ENCODE measurements at places on chromosomes 7 and 10.

DNA sequence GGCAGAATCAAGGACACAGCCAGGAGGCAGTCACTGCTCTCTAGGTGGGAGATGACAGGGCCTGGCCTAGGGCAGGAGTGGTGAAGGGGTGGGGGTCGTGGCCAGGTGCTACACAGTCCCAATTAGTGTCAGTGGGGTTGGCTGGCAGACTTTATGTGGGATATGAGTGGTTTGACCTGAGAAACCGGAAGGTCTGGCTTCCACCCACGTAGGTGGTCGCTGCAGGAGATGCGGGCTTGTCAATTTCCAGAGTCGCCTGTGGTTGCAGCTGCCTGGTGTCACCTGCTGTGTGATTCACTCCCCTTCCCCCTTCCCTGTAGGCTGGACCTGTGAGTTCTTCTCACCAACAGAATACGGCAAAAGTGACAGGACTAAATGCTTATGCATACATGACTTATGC is 124.3 kb downstream of the KLF6 start:
- DNase-seq: no peak

GRCh38 chr7:25234336-25234735 is 6.0 kb upstream of the NPVF start:
- no peak for DNase-seq

GRCh38 chr7:133529861-133530260 is 277.0 kb downstream of the EXOC4 start:
- no peak for DNase-seq

GRCh38 chr7:29647020-29647654 is 83.5 kb downstream of the PRR15 start:
- DNase-seq: peak; percentile 65

GRCh38 chr7:118114175-118114574 is 69.8 kb upstream of the LSM8 start:
- no peak for DNase-seq

DNA sequence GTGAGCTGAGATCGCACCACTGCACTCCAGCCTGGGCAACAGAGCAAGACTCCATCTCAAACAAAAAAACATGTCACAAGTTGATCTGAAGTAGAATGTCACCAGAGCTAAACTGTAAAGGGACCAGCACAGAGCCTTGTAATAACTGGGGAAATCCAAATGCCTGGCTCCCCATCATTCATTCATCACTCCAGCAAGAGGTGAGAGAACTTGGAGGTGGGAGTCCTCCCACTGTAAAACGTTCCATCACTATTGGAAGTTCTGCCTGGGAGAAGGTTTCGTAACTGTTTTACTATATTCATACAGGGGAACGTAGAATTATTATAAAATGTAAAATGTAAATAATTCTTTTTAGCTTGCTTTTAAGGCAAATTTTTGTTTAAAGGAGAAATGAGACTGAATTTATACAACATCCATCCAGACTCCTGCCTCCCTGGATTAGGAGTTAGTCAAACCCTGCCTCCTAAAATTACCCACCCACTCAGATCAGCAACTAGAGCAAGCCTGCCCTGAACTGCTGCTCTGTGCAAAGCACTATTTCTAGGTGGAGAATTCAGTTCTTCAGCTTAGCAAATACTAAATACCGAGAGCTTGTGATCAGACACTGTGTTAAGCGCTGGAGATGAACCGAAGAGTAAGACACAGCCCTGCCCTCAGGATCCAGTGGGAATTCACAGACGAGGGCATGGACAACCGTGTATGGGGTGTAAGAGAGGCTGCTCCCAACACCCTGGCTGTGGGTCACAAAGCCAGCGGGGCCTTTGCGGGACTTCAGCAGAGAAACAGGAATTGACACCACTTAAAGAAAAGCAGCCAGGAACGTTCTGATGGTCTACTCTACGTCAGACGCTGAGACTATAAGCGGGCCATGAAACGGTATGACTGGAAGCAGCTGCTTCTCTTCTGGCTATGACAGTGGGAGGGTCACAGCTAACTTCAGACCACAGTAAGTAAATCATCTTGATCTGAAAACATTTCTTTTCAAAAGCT is 208.3 kb downstream of the ZMYND11 start:
- no peak for DNase-seq

DNA sequence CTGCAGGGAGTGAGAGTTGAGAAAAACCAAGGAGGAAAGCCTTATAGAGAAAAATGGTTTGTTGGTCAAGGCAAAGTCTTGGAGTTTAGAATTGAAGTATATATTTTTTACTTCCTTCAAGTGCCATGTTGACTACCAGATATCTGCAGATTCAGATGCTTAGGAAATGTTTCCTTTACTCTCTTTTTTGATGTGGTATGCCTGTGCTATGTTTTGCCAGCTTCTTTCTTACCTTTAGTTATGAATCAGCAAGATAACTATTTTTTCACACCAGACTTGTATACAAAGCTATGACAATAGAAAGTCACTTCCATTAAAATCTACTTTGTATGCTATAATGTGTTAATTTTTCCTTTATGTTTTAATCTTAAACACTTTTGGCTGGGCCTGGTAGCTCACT is 3.6 kb downstream of the R3HCC1L start:
- no peak for DNase-seq

- no peak for DNase-seq
These were observed 367.7 kb downstream of the SFMBT2 start for GRCh38 chr10:7043055-7043653.

- DNase-seq: no peak
These were observed 13.3 kb downstream of the BMPER start for GRCh38 chr7:33918438-33919143.

DNA sequence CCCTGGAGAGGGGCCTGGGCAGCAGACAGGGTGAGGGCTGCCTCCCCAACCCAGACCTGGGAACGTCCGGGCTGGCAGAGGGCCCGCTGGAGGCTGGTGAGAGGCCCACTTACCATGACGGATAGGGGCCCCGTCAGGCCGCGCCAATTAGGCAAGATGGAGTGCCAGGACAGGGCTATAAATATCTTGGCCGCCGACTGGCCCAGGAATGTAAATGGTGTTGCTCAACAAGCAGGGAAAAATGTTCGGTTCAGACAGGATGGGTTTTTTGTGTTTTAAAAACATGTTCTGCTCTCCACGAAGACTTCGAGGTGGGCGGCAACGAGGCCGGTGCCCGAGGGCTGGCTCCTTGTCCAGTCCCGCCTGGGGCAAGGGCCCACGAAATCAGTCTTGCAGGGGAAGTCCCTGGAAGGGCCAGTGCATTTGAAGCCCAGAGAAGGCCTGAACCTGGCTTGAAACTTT is 35.8 kb upstream of the ELN start:
- peak; percentile 94 for DNase-seq

- peak; percentile 52 for DNase-seq
These were observed 15.6 kb upstream of the PPIF start for GRCh38 chr10:79331709-79332108.

- DNase-seq: no peak
These were observed 75.6 kb upstream of the NRBF2 start for GRCh38 chr10:63057509-63057908.

GRCh38 chr7:105639667-105640493 is 58.6 kb upstream of the EFCAB10 start:
- DNase-seq: no peak

DNA sequence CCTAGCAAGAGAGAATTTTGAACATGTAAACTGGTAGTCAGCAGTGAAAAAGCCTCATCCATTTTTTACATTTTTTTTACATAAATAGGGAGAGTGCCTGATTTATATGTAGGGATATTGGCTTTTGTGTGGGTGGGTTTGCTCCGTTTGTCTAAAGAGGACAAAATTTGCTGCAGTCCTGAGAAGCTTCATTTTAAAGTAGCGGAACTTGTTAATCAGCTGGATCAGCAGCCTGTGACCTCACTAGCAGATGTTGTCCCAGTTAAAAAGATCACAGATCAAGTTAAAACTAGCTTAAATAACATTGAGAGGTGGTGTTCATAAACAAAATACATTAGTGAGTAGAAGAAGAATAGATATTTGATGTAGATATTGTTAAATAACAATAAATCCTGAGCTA is 2.6 kb downstream of the ATRNL1 start:
- no peak for DNase-seq

GRCh38 chr10:98067165-98067564 is 36.7 kb upstream of the CRTAC1 start:
- DNase-seq: no peak

- DNase-seq: no peak
These were observed 509.1 kb downstream of the INHBA start for GRCh38 chr7:41193738-41194282.
